ENCODE measurements at places on chromosomes 1 and 21.

- DNase-seq = no peak
Observed at GRCh38 chr1:173489149-173489600, 12.0 kb downstream of the PRDX6 start.

DNA sequence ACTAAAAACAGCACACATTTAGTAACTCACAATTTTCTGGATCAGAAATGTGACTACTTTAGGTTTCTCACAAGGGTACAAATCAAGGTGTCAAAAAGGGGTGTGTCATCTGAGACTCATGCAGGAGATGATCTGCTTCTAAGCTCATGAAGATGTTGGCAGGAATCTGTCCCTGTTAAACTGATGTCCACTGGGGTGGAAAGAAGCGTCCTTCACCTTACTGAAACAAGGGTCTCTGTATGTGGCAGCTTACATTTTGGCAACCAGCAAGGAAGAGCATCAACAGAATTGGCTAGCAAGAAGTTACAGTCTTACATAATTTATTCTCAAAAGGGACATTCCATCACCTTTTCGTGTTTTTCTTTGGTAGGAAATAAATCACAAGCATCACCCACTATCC is 1223.8 kb downstream of the AMY1C start:
- no peak for DNase-seq

- DNase-seq = no peak
Observed at GRCh38 chr1:224245188-224245587, 62.1 kb downstream of the DEGS1 start.

GRCh38 chr1:16249596-16250241 is 12.7 kb upstream of the CPLANE2 start:
- no peak for DNase-seq

- no peak for DNase-seq
Observed at GRCh38 chr21:33966324-33966949, 50.8 kb upstream of the ATP5PO start.

DNA sequence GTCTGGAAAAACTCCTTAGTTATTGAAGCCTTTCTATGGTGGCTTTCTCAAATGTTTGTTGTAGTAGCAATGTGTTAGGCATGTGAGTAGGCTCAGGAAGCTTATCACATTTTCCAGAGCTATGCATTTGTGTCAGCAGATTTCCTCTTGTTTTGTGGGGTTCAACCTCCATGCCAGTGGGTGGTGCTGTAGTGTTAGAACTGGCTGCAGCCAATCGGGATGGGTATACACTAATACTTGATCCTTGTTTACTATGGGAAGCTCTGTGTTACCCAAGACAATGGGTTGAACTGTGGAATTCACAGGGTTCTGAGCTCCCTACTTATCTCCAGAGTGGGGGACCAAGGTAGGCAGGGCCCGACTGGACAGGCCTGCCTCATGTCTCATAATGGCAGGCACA is 348.5 kb upstream of the ADAMTS5 start:
- DNase-seq = no peak

DNA sequence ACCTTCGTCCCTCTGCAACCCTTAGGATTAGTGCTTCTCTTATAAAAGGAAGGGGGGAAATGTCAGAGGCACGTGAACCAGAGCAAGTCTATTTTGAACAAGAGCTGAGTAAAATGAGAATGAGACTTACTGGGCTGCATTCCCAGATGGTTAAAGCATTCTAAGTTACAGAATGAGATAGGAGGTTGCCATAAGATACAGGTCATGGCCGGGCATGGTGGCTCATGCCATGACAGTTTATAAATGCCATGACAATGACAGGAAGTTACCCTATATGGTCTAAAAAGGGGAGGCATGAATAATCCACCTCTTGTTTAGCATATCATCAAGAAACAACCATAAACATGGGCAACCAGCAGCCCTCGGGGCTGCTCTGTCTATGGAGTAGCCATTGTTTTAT is 2.5 kb upstream of the AQP10 start:
- no peak for DNase-seq

DNA sequence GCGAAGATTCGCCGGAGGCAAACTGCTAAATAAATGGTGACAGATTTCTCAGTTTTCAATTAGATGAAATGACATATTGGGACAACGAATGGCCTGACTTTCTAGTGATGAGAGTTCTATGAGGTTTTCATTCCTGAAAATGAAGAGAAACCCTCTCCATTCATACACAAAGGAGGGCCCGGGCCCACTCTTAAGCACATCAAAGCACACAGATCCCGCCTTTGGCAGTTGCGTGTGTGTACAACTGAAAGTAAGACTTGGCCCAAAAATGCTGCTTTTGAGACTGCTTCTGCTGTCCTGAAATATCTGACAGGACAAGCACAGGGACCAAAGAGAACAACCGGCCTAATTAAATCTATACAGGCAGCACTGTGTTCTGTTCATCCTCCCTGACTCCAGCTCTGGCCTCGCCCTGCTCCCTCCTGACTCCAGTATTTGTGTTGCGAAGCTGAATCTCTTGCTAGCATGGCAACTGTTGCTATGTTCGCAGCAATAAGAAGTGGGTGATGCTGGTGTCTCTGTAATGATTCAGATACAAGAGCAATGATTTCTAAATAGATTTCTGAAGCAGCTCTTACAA is 7.4 kb downstream of the LRRC53 start:
- DNase-seq = no peak

- no peak for DNase-seq
Observed at GRCh38 chr1:77642196-77642595, 40.3 kb downstream of the ZZZ3 start.

GRCh38 chr1:23791516-23792047 is 637 bp downstream of the LYPLA2 start:
- DNase-seq = no peak

DNA sequence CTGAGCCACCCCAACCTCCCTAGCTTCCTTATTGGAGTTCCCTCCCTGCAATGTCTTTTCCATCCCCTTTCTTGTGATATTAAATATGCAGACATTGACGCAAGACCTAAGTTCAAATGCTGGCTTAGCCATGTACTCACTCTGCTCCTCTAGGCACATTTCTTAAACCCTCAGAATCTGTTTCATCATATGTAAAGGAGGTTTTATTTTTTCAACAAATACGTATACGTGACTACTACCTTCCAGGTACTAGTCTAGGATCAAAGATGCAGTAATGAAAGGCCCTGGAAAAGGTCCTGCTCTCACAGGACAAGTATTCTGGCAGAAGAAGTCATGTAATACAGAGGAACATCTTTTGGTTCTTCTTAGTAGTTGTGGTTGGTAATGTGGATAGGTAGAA is 98.6 kb downstream of the SIPA1L2 start:
- DNase-seq = no peak

GRCh38 chr21:36436829-36437744 is 42.8 kb downstream of the CLDN14 start:
- no peak for DNase-seq

DNA sequence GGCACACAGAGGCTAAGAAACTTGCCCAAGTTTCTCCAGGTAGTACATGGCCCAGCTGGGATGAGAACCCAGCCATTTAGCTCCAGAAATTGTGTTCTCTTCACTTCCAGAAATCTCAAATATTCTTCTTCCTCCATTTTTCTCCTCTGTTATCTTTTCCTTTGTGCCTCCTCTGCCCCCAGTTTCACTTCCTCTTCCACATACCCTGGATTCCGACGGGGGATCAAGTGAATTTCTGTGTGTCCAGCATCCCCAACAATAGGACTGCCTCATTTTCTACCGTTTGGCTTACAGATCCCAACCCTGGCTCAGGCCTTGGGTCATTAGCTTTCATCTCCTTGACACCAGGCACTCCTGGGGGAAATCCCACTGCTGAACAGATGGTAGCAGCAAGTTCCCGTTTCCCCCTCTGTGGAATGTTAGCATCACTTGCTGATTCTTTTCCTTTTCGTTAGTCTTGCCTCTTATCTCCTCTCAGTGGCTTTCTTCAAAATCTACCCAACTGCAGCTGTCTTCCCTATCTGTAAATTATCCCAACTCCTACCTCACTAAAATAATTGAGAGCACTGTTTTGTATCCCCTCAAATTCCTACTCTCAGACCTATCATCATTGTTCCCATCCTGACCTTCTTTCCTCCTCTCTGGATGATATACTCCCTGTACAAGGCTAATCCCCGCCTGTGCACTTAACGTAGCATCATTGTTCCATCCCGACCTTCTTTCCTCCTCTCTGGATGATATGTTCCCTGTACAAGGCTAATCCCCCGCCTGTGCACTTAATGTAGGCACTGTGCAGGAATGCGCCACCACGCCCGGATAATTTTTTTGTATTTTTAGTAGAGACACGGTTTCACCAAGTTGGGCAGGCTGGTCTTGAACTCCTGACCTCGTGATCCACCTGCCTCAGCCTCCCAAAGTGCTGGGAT is 36.5 kb downstream of the SCCPDH start:
- no peak for DNase-seq

GRCh38 chr1:233982827-233983518 is 78.5 kb downstream of the SLC35F3 start:
- no peak for DNase-seq

GRCh38 chr1:179955287-179955680 is 674 bp downstream of the CEP350 start:
- DNase-seq = no peak

DNA sequence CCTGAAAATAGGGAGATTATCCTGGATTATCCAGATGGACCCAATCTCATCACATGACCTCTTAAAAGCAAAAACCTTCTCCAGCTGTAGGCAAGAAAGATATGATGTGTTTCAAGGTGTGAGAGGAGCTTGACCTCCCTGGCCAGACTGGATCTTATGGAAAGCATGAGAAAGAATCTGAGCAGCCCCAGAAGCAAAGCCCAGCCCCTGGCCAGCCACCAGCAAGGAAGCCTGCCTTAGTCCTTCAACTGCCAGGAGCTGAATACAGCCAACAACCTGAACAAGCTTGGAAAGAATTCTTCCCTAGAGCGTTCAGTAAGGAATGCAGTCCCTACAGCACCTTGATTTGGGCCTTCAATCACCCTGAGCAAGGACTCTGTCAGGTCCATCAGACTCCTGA is 375.0 kb upstream of the CHRM3 start:
- DNase-seq = no peak

GRCh38 chr1:211468595-211468994 is 23.4 kb downstream of the RD3 start:
- no peak for DNase-seq

- no peak for DNase-seq
Observed at GRCh38 chr1:78301141-78301540, 189.6 kb upstream of the PTGFR start.

DNA sequence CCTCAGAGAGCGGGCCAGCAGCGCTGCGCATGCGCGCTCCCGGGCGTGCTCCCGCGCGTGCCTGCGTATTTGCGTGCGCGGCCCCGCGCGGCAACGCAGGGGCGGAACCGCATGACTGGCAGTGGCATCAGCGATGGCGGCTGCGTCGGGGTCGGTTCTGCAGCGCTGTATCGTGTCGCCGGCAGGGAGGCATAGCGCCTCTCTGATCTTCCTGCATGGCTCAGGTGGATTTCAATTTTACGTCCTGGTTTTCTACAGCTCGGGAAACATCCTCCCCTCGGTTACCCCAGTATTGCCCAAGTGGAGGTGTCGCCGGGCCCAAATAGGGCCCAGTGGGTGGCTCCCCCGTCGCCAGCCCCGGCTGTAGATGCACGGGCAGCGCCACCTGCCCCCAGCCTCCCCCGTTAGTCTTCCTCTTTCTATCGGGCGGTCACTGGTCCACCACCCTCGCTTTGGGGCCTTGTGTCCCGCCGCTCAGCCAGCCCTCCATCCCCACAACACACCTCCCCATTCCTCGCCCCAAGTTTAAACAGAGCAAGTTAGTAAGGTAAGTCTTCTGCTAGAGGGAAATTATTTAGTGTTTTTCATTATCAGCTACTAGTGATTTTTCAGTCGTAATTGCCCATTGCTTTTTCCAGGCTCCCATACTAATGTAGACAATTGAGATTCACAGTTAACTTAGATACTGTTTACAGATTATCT is at the start of gene LYPLAL1:
TSS of gene LYPLAL1 (plus strand) at position 121 of the 702 bp plus-strand sequence. CDS start at position 134, 13 bp downstream.
- peak; percentile 69 for DNase-seq

DNA sequence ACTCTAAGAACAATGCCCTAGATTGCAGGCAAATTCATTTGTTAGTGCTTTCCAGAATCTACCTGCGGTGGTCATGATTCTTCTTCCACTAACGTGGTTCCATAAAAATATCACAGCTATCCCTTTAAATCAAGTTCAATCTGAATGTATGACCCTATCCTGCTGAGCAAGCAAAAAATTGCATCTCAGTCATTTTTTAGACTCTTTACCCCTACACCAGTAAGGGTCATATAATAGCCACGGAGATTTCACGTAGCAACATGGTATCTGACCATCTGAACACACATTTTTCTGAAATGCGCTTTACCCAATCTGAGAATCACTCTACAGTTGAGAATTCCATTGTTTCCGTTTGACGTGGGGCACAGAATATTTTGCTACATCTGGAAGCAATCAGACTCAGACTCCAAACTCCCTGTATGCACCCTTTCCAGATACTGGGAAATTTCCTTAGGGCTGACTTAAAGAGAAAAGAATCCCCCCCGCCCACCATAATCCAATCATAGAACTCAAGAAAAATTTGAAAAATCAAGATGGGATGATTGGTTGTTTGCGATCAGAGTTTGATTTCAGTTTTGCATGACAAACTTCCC is 699.2 kb upstream of the ZP4 start:
- DNase-seq = no peak

DNA sequence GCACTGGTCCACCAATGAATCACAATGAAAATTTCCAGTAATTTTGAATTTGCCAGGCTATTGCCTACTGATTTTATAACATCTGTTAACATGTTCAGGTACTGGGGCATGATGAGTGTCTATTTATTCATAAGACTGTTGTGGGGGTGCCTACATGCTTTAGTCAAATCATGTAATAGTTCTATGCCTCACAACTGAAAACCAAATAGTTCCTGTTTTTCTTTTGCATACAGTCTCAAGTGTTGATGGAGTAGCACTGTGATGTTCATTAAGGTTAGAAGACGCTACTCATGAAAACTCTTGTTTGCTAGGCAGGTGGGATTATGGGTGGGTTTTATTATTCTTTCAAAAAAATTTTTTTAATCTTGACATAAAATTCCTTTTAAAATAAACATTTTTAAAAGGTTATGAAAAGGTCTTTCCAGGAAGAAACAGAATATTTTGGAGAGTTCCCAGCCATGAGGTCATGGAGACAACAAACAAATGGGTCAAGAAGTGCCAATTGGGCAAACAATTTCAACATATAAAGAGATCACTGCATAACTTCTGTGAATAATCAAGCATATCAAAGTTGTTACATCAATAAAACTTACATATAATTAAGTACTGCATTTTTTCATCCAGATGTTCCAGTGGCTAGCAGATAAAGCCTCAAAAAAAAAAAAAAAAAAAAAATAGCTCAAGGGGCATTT is 40.2 kb upstream of the NHLH2 start:
- DNase-seq = no peak

DNA sequence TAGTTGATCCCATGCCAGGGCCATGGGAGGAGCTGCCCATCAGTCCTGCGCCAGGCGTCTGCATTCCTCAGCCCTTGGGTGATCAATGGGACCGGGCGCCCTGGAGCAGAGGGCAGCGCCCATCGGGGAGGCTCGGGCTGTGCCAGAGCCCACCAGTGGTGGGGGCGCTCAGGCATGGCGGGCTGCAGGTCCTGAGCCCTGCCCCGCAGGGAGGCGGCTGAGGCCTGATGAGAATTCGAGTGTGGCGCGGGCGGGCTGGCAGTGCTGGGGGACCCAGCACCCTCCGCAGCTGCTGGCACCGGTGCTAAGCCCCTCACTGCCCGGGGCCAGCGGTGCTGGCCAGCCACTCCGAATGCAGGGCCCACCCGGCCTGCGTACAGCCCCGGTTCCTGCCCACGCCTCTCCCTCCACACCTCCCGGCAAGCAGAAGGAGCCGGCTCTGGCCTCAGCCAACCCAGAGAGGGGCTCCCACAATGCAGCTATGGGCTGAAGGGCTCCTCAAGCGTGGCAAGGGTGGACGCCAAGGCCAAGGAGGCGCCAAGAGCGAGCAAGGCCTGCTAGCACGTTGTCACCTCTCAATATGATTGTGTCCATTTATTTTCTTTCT is 238.1 kb upstream of the OLFM3 start:
- DNase-seq = no peak

Data from effector memory CD4-positive, alpha-beta T cell (primary cell).